ENCODE measurements at places on chromosomes 2 and 18.
A peak's percentile ranks its signal among the peaks of the same experiment; 100 is the strongest.

GRCh38 chr2:150480971-150481830 lies 6.3 kb downstream of the RND3 start:
- no peak for DNase-seq

DNA sequence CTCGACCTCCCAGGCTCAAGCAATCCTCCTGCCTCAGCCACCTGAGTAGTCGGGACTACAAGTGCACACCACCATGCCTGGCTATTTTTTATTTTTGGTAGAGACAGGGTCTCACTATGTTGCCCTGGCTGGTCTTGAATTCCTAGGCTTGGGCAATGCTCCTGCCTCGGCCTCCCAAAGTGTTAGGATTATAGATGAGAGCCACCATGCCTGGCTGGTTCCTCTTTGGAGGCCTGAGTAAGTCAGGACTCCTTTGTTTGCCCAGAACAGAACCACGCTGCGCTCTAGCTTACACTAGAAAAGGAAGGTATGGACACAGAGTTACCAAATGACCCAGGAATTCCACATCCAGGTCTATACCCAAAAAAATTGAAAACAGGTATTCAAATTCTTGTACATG lies 135.9 kb upstream of the SLC1A4 start:
- DNase-seq, result no peak

- DNase-seq, result no peak
These were observed 270.9 kb upstream of the FIGN start for GRCh38 chr2:164006704-164007103.

DNA sequence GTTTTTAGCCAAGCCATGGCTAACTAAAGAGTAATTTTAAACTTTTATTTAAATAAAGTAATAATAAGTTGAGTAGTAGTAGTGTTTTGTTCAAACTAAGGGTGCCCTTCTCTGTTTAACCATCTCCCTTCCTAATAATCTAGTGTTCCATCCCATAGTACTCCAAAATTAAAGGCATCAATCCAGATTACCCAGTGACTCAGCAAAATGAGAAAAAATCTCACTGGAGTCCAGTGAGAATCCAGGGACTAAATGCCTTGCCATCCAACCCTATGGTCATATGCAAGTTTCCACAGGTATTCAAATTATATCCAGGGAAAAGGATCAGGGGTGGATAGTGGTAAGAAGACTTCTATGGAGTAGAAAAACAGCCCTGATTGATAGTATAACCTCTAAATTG lies 19.6 kb upstream of the VRK2 start:
- DNase-seq, result no peak

GRCh38 chr2:53802617-53803151 lies 15.8 kb downstream of the ERLEC1 start:
- DNase-seq, result no peak

GRCh38 chr18:3262234-3263131 lies 550 bp downstream of the MYL12B start:
- DNase-seq, result no peak

- no peak for DNase-seq
These were observed 548.2 kb downstream of the CBLN2 start for GRCh38 chr18:71995904-71996465.

- DNase-seq, result no peak
These were observed 73.5 kb upstream of the ZNF397 start for GRCh38 chr18:35167332-35167731.

DNA sequence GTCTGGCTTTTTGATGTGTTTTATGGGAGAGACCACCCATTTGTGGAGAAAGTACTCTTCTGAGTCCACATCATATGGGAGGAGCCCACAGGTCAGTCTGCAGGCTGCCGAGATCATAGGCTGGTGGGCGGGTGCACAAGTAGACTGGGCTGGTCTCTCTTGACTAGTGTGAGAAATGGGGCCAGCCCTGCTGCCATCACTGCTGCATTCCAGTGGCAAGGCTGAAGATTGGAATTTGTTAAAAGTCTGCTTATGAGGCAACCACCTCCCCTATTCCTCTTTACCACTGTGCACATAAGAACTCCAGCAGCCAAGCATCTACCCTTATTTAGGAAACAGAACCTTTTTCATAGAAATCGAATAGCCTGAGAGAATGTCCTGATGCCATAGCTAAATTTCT lies 200.7 kb downstream of the DIS3L2 start:
- no peak for DNase-seq

DNA sequence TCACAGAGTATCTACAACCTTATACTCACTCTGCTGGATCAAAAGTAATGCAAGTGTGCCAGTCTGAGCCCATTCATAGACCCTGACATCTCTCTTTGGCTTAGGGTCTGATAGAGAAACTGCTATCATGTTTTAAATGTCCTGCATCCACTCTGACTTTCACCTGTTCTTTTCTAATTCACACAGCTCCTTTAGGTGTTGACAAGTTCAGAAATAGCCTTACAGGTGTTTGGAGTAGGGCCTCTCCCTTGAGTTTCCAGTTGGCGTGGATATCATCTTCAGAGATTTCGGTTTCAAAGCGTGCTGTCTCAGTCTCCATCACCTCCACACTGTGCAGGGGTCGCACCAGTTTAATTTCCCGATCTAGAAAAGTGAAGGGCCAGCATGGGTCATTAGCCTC lies 150.3 kb downstream of the PLEKHA3 start:
- DNase-seq, result no peak

GRCh38 chr18:52130624-52131301 lies 209.2 kb upstream of the DCC start:
- no peak for DNase-seq

- DNase-seq, result peak; percentile 52
These were observed 3.6 kb downstream of the SCRN3 start for GRCh38 chr2:174399171-174399570.

DNA sequence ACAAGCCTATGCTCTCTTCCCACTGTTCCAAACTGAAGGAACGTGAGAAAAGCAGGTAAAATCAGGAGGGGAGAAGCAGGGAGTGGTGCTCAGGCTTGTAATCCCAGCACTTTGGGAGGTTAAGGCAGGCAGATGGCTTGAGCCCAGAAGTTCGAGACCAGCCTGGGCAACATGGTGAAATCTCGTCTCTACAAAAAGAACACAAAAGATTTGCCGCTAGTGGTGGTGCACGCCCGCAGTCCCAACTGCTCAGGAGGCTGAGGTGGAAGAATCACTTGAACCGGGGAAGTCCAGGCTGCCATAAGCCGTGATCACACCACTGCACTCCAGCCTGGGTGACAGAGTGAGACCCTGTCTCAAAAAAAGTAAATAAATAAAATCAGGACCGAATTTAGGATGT lies 1.3 kb upstream of the TMSB10 start:
- DNase-seq, result no peak

- no peak for DNase-seq
These were observed 6.2 kb downstream of the CXCR4 start for GRCh38 chr2:136111711-136112110.

- DNase-seq, result peak; percentile 89
These were observed 24.0 kb upstream of the ITGB6 start for GRCh38 chr2:160224060-160224459.

- no peak for DNase-seq
These were observed 263.4 kb downstream of the PTPRM start for GRCh38 chr18:7830468-7830867.

GRCh38 chr2:166984797-166985196 lies 96.5 kb downstream of the XIRP2 start:
- no peak for DNase-seq

DNA sequence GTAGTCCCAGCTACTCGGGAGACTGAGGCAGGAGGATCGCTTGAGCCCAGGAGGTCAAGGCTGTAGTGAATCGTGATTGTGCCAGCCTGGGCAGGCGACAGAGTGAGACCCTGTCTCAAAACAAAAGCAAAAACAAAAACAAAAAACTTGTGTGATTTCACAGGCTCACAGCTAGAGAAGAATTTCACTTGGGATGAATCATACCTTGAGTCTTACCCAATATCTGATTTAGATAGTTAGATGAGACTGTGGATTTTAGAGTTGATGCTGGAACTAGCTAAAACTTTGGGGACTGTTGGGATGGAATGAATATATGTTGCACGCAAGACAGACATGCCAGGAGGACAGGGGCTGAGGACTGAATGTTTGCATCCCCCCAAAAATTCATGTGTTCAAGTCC lies 4.4 kb downstream of the ANKRD29 start:
- DNase-seq, result no peak

GRCh38 chr2:23235292-23235691 lies 149.7 kb upstream of the KLHL29 start:
- DNase-seq, result peak; percentile 27

GRCh38 chr2:144183727-144184126 lies 336.2 kb downstream of the ZEB2 start:
- peak; percentile 76 for DNase-seq

GRCh38 chr2:96552315-96553175 lies 16.0 kb downstream of the ARID5A start:
- DNase-seq, result no peak
